ENCODE measurements at places on chromosomes 12 and 14.

DNA sequence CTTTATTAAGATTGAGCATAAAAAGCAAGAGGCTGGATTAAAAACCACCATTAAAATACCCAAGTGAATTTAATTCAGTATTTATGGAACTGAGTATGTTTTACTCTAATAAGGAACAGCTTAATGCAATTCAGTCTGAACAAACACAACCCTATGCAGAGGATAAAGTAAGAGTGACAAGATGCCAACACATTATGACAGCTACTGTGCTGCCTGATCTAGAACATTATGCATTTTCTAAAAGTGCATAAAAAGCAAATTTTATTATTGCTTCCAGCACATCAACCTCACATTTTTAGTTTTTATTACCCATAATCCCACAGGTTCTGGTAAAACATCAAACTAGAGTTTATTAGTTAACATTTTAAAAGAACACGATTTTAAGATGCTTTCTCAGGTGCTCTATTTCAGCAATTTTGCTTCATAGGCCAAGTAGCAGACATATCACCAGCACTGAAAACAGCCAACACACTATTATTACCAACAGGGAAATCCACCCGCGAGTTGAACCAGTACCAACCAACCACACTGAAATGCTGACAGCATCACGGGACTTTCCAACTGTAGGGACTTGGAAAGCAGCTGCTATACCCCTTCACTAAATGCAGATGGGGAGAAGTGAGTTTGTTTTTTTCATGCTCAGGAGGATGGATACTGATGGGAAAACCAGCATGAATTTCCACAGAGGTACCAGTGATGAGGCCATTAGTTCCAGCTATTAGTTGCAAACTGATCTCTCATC, 372.1 kb downstream of the KCNH5 start:
- DNase-seq: no peak

- no peak for DNase-seq
Observed at GRCh38 chr14:20632448-20632830, 9.1 kb downstream of the OR6S1 start.

GRCh38 chr14:105931808-105932483, 405.6 kb downstream of the TMEM121 start:
- no peak for DNase-seq

DNA sequence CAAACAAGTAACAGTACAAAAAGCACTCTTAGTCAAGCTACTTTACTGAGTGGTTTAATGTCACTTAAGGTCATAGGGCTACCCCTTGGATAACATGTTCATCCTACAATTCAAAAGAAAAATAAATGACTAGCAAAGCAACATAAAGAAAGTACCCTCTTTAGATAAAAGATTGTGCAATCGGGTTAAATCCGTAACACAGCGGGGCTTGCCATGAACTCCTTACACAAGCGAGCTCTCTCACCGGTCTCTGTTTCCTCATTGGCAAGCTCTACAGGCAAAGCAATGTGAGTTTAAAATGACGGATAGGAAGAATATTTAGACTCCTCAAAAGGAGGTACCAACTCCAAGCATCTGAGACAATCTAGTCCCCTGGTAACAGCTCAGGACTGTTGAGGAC, 140.6 kb downstream of the EGLN3 start:
- no peak for DNase-seq

GRCh38 chr12:11689591-11690186, 40.2 kb downstream of the ETV6 start:
- no peak for DNase-seq

DNA sequence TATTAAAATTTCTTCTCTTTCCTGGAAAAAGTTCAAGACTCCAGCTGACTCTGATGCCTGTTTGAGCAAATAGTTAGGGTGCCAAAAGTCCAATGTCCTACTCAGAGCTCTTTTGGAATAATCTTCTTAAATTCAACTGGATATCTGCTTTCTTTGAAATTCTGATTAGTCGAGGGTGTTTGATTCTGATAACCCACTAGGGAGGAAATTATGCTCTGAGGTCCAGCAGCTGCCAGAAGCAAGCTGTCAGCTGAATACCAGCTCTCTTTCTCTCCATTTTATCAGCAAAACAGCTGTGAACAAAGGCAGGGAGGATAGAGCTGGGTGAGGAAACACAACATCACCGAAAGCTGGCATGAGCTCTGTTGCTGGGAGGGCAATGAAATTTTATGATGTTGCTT, 141.5 kb downstream of the CAND1 start:
- no peak for DNase-seq

GRCh38 chr12:121172145-121172544, 37.8 kb upstream of the P2RX4 start:
- no peak for DNase-seq

DNA sequence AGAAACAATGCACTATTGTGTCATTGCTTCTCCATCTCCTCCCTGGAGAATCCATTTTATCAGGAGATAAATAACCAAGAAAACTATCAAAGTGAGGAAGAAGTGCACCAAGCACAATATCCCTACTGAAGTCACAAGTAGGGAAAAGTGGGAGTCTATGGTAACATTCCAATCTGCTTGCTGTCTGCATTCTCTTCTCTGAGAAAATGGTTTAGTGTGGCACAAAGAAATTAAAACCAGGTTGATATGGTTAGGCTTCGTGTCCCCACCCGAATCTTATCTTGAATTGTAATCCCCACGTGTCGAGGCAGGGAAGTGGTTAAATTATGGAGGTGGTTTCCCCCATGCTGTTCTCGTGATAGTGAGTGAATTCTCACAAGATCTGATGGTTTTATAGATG, 209.7 kb downstream of the PRKD1 start:
- no peak for DNase-seq

DNA sequence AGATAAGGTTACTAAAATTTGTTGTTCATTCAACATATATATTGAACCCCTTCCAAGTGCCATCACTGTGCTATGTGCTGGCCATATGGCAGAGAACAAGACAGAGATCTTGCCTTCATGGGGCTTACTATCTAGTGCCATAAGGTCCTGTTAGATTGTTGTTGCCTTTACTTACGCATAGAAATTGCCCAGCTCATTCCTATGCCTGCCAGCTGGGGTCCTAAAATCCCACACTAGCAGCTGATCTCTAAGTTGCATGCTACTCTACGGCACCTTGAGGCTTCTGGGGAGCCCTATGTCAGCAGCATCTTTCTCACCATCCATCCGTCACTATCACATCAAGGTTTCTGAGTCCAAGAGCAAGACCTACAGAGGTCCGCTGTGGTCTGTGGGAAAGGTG, 1.4 kb upstream of the KCNK10 start:
- DNase-seq: no peak

DNA sequence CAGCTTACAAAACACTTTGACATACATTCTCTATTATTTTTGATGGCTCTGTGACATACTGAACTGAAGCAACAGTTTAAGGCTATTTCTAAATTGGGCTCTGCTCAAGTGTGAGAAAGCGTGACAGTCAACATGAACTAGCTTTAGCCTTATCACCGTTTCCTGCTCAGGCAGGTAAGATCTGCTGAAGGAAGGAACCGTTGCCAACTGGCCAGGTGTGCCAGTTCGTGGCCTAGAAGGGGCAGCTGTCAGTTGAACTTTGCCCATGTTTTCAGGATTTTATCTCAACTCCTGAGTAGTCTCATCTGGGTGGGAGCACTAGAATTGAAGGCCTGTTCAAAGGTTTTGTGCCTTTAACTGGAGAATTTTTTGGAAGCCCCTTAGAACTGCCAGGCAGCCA, 79.5 kb downstream of the ETV6 start:
- no peak for DNase-seq

DNA sequence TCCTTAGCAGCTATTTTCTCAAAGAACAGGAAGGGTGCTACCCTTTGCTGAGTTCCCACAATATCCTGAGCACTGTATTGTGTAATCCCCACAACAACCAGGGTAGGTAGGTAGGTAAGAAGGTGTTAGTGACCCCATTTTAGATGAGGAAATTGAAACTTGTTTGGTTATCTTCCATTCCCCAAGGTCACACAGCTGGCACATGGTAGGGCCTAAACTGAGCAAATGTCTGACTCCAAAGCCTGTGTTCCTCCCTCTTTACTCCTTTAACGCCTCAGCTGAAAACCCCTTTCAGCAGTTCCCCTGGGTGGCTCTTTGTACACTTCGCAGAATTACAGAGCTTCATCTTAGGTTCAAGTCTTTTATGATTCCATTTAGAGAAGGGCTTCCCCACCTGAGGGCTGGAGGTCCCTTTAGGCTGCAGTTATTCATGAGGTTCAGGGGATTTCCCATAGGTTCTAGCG, 26.5 kb upstream of the RIC8B start:
- DNase-seq: no peak

DNA sequence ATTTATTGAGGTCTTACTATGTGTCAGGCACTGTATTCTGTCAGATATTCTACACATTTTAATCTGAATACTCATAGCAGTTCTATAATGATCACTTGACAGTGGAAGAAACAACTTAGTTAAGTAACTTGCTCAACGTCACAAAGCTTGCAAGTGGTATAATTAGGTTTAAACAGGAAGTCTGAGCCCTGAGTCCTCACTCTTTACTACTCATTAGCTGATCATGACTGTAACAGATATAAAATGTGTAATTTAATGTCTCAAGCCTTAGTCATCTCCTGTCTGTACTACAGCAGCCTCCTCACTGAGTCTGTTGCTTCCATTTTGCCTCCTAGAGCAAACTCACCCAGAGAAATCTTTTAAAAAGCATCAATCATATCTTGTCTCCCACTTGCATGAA, 38.9 kb downstream of the PPP4R4 start:
- peak; percentile 93 for DNase-seq

DNA sequence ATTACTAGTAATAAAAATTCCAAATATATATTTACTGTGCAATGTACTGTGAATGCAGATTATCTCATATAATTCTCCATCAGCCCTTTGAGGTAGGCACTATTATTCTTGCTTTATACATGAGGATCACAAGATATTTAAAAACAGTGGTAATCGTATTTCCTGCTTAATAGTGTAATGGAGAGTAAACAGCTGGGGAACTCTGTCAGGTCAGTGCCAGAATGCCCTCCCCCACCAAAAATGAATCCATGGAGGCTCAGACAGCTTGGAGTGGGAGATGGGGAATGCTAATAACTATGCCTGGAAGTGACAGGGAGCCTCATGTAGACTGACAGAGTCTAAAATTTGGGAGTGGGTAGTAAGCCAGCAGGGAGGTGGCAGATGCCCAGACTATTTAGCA, 153.6 kb downstream of the PAH start:
- no peak for DNase-seq

- no peak for DNase-seq
Observed at GRCh38 chr12:131506426-131506825, 204.5 kb upstream of the SFSWAP start.

DNA sequence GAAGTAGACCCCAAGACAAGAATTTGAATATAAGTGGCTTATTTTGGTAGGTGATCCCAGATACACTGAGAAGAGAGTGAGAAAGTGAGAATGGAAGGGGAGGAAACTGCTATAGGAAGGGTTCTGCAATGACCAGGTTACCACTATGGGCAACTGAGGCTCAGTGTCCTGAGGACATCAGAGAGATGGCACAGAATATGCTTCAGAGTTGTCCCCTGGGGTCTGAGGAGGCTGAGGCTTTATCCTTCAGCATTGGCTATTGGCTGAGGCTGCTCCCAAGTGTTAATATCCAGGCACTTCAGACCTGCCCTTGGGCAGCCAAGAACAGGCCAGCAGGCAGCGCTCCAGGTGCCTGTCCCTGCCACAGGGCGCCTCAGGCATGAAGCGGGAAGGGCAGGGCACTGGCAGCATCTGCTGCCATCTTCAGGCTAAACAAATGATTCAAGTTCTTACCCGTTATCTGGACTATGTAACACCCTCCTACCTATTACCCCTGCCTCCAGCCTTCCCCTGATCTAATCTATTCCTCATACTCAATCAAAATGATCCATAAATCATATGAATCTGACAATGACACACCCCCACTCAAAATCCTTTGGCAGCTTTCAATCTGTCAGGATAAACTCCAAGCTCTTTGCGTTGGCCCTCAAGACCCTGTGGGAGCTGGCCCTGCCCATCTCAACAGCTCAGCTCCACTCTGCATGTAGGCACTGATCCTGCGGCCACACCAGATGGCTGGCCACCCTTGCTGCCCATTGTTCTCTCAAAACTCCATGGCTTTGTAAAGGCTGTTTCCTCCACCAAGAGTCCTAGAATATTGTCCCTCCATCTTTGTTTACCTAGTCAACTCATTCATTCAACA, 42.4 kb downstream of the CKAP4 start:
- peak; percentile 30 for DNase-seq

DNA sequence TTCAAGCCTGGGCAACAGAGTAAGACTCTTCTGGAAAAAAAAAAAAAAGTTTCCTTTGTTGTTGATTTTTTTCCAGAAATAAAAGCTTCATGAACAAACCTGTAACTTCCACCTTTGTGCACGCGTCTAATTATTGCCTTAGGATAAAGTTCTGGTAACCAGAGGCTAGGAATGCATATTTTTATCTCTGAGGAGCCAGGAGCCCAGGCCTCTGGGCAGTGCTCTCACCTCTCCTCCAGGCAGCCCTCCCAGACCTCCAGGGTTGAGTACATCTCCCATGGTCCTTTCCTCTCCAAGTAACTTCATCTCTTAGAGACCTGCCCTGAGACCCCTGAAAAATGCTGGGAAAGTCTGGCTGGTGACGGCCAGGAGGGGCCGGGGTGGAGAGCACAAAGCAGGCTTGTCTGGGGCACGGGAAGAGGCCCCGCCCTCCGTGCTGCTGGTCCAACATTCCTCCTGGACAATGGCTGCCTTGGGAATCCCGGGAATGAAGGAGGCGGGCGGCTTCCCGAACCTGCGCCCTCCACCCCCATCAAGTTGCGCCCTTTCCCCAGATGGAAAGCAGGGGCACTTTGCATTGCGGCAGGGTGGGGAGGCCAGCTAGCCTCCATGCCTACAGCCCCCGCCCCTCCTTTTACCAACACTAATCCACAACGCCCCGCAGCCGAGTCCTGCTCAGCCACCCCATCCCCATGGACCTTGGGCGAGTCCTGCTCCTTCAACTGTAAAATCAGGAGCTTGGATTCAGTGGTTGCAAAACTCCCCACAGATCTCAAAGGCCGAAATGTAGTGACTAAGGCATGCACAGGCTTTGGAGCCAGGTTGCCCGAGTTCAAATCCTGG, 7.3 kb upstream of the FIGNL2 start:
- DNase-seq: peak; percentile 29

GRCh38 chr12:26580619-26581018, 252.4 kb downstream of the ITPR2 start:
- DNase-seq: no peak

DNA sequence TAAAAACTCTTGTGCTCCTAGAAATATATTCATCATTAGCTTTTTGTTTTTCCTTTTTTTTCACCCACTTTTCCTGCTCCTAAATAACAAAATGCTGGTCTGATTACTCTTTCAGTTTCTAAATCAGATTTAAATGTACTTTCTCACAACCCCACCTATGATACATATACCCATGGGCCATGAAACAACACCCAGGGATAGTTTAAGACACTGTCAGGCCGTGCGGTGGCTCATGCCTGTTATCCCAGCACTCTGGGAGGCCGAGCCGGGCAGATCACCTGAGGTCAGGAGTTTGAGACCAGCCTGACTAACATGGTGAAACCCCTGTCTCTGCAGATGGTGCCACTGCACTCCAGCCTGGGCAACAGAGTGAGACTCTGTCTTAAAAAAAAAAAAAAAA, 1.6 kb upstream of the NUMB start:
- DNase-seq: no peak
